ENCODE measurements at places on chromosomes 12 and 14. TPM values are rescaled to one million over a fixed set of nuclear protein-coding genes. Genes with fewer than 3 reads are reported as not detected.

P2RX7 gene
- 7.6 TPM for total RNA-seq

DNA sequence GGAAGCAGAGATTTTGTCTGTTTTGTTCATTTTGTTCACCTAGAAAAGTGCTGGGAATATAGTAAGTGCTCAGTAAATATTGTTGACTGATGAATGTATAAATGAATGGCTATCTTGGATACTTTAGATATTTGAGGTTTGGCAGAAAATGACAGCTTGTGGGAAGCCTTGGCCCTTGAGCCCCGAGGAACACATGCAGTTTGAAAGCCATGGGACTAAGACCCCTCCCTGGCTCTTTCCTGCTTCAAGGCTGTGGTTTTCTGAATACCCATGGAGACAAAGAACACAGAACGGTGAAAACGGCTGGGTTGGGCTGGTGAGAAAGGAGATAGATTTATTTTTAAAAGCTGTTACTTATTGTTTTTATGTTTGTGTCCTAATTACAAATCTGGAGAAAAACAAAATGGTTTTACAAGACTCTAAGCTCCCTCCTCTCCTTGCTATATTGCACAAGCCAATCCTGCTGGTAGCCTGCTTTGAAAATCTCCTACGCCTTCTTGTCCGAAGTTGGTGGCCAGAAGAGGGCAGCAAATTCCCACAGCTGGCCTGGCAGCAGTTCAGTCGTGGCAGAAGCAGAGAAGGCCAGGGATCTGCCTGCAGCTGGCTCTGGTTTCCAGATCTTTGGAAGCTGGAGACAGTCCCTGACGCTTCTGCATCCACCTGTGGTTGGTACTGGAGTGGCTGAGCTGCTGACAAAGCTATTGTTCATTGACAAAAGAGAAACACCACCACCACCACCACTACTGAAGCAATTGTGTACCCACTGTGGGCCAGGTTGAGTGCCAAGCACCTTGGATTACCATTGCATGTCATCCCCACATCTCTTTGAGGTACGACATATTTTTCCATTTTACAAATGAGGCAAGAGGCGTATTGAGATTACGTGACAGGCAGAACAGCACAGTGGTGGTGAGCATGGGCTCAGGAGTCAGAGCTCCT is 5.2 kb upstream of the KRT85 start:
- DNase-seq = peak; percentile 44

SETD1B gene
- 2.5 TPM for total RNA-seq

CAPZA3 gene
- not detected for total RNA-seq

KRT5 gene
- 0.66 TPM for total RNA-seq

- DNase-seq = no peak
Observed at GRCh38 chr14:85444635-85445034, 85.3 kb upstream of the FLRT2 start.

ADCY6 gene
- total RNA-seq = 40.6 TPM
